Stimulated activated naive CD4-positive, alpha-beta T cell treated with Interleukin-2 at 50 U/mL for 16 hours (primary cell): ENCODE measurements at places on chromosomes 12 and 14.
A peak's percentile ranks its signal among the peaks of the same experiment; 100 is the strongest.

GRCh38 chr14:71665157-71665556, 267.1 kb upstream of the RGS6 start:
- no peak for DNase-seq

GRCh38 chr12:67355428-67356379, 86.5 kb downstream of the CAND1 start:
- DNase-seq, result no peak

DNA sequence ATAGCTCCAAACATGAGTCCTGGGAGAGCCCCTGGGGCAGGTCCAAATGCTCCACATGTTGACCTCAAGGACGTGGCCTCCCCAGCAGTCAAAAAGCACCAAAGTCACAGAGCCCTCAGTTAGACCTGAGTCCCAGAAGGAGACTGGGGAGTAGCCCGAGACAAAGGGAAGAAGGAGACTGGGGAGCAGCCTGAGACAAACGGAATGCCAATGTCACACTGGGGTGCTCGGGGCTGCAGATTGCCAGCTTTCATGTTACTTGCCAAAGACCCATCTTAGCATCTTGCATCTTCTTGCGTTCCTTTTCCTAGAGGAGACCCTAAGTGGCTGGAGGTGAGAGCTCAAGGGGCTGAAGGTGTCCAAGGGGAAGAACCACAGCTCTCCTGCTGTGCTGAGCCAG, 14.9 kb downstream of the PLEKHD1 start:
- DNase-seq, result no peak

DNA sequence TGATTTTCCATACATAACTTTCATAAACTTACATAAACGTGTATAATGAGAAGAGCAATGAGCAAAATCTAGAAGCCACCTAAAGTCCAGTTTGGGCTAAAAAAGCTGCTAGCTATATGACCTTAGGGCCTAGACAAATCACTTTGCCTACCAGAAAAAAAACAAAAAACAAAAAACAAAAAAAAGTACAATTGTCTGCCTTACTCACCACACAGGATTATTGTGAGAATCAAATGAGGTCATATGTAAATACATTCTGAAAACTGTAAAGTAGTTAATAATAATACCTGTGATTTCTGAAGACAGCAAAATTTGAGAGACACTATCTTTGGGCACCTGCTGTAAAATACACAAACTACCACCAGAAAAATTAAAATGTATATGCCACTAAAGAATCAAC, 4.2 kb downstream of the ATP2B1 start:
- DNase-seq, result no peak

DNA sequence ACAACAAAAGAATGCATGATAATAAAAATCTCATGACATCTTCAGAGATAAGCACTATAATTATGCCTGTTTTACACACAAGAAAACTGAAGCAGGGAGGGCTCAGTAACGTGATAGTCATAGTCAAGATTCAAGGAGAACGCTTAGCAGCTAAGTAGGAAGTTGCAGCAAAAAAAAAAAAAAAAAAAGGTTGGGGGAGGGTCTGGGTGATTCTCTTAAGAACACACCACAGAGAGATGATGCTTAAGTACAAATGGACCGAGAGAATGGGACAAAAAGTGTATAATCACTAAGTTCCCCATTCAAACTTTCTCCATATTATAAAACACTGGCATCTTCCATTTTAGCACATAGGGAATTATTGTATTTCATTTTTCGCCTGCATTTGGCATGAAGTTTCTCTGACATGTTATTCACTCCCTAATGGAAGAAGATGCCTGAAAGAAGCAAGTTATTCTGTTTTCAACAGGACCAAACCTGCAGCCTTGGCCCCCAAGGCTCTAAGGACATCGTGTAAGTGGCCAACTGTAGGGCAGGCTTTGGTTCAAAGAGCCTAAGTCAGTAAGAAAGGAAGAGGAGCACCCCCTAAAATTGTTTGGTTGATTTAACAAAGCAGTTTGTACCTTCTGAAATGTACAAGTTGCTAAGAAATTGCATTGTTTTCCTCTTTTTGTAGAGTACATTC, 142.9 kb upstream of the TMPO start:
- DNase-seq, result no peak

DNA sequence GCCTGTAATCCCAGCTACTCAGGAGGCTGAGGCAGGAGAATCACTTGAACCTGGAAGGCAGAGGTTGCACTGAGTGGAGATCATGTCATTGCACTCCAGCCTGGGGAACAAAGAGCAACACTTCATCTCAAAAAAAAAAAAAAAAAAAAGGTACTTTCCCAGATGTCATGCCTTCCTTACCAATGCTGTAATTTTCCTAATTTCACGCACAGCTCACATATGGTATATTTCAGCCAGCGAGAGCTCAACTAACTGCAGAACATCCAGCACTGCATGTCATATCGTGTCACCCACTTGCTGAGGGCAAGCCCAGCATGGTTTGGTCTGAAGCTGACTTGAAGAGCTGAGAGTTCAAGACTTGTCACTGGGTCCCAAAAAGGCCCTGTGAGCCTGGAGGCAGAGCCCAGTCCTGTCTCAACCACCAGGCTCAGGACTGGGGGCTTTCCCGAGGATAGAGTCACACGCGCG, 29.0 kb downstream of the NFKBIA start:
- DNase-seq, result no peak

DNA sequence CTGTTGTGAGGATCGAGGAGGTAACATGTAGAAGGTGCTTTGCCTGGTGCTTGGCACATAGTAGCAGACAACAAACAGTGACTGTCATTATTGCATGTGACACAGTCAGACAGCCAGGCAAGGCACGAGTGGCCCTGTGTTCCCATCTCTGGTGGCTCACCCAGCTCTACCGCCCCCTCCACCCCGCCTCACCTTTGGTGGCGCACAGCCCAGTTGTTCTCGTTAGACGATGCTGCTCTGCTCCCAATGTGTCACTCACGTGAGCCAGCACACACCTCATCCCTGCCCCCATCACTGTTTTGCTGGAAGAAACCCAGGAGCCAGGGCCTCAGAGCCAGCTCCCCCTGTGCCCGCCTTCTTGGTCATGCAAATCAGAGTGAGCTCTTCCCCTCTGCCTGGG, 113.3 kb downstream of the CALM1 start:
- DNase-seq, result no peak

GRCh38 chr14:22417914-22418313, 171.1 kb downstream of the DAD1 start:
- no peak for DNase-seq

DNA sequence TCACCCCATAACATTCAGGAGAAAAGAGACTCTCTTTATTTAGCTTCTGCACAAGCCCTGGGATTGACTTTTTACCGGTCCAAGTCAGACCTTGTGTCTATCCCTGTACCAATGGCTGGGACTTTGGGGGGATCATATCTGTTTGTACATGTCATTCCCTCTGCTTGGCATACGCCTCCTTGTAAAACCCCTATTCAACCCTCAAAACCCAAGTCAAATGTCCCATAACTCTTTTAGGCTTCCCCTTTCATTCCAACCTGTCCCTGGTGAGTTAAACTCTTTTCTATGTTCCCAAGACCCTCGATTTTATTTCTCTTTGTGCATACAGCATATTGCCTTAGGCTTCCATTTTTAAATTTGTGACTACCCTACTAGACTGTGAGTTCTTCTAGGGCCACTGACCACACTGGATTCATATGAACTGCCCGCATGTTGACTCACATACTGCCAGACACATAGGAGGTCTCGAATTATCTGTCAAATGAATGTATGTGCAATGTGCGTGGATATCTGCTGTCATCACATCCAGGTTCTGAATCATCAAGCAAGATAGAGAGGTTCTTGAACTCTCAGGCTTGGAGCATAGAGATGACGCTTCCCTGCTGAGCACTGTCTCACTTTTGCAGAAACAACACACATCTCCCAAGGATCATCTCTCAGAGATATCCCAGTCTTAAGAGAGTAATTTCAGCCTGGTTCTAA, 548.6 kb upstream of the TBX3 start:
- DNase-seq, result no peak

GRCh38 chr12:93786656-93787397, 109.7 kb downstream of the CRADD start:
- no peak for DNase-seq

DNA sequence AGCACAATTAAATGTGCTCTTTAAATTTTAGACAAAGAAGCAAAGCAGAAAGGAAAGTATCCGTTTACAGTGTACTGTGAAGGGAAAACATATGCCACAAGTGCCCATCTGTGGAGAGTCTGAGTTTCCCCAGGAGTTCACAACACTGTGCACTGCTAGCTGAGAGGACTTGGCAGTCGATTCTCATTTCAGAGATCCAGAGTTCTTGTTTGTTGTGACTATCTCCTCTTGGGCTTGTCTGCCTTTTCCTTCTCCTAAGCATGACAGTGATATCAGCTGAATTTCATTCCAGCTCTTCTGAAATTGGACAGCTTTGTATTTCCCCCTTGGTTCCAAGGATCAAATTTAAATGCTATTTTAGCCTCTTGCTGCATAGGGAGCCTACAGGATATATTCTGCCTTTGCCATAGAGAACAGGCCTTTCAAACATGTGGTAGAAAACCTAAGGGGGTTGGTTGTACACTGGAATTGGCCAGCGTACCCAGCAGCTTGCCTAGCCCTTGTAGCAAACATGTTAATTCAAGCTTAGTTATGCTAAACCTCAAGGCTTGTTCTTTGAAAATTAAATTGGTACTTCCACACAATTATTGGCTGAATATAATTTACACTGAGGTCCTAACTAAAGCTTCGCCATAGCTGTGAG, 259.2 kb upstream of the NOVA1 start:
- no peak for DNase-seq

GRCh38 chr12:7499636-7500035, 3.9 kb downstream of the CD163 start:
- no peak for DNase-seq

- no peak for DNase-seq
Observed at GRCh38 chr12:58639318-58639934, 280.9 kb downstream of the LRIG3 start.

- DNase-seq, result no peak
Observed at GRCh38 chr14:39182770-39183684, 8.0 kb downstream of the PNN start.

DNA sequence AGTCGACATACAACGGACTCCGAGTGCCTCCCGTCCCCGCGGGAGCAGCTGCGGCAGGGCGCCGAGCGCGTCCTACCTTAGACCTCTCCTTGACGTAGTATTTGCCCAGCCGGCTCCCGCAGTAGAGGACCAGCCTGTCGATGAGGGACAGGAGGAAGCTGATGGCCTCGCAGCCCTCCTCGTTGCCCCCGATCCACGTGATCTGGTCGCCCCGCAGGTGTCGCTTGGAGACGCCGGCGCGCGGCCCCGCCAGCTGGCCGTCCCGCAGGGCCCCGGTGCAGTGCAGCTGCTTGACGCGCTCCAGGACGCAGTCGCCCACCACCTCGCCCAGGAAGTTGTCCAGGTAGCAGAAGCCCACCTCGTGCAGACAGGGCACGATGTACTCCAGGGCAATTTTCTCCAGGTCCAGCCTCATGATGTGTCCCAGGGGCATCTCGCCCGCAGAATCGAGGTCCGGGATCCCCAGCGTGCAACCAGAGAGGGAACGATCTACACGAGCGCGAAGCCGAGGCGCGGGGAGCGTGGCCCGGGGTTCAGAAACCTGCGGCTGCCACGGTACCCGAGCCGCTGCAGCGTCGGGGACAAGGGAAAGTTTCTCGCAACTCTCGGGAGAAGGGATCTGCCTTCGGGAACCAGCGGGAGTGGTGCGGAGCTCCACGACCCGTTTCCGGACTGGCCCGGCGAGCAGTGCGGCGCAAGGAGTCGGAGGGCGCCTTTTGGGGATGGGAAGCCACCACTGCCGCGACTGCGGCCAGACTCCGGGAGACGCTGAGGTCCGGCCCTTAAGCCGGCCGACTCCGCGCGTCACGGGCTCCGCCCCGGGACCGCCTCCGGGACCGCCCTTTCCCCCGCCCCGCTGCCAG, at the start of gene EGLN3:
TSS of gene EGLN3 (minus strand) at position 755 of the 863 bp plus-strand sequence. CDS start at position 433, 322 bp downstream.
- DNase-seq, result peak; percentile 47

DNA sequence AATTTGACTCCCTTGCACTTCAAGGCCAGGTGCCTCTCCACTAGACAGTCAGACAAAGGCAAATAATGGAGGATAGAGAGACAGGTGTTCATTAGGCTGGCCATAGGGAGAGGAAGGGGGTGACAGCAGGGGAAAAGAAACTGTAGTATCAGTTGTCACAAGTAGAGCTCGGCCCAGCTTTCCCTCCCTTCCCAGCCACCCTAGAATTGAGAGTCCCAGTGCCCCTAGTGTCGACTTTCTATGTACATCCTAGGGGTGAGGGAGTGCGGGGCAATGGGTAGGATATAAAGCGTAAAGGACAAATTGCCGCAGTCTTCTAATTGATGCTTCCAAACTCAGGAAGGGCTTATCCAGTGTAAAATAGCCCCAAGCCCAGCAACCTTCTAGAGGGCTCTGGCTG, 39.0 kb downstream of the BAZ2A start:
- no peak for DNase-seq

DNA sequence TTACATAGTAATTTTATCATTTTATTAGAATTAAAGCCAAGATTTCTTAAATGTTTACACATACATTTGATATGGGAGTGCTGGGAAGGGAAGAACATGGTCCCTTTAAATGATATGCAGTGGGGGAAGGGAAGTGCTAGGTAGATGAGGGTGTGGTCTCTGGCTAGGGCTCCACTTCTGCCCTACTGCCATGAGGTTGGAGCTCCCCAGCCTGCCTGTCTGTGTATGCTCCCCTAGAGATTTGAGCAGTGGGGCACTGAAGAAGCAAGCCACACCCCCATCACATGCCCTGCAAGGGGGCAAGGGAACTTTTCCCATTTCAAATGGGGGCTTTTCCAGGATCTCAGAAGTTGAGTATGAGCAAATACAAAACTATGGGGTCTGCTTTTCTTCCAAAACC, 25.5 kb downstream of the CLECL1 start:
- no peak for DNase-seq

GRCh38 chr12:48937170-48937569, 11.9 kb upstream of the FKBP11 start:
- no peak for DNase-seq

DNA sequence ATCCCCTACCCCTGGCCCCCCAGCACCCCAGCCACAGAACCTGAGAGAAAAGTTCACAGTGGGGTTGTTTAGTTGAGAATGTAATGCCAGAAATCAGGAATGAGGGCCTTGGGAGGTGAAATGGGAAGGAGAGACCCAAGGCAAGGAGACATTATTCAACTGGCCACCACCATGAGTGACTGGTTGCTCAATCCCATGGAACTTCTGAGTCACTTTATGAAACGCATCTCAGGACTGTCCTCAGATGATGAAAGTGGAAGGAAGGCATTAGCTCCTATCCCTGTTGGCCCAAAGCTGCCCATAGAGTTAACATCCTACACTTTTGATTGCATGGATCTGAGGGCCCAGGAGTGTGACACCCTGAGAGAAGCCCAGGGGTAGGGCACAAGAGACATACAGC, 25.4 kb upstream of the TCL1A start:
- no peak for DNase-seq

- DNase-seq, result no peak
Observed at GRCh38 chr12:43856972-43857371, 21.1 kb downstream of the TMEM117 start.
